Subcutaneous preadipocyte (primary cell): ENCODE measurements at places on chromosomes 12 and 14. TPM values are rescaled to one million over a fixed set of nuclear protein-coding genes. Genes with fewer than 3 reads are reported as not detected.

The POTEG gene
- total RNA-seq: not detected in 2 replicates

The OR6C70 gene
- total RNA-seq: not detected in 2 replicates

The SAMD15 gene
- 2.2 and 5.1 TPM in 2 replicates for total RNA-seq

The DPPA3 gene
- total RNA-seq: not detected in 2 replicates

The ACSS3 gene
- 4.9 and 9.2 TPM in 2 replicates for total RNA-seq

The NR1H4 gene
- total RNA-seq: not detected in 2 replicates

The PYGL gene
- total RNA-seq: 92.5 and 108 TPM in 2 replicates

The KICS2 gene
- total RNA-seq: 7.7 and 9.8 TPM in 2 replicates
